ENCODE measurements at places on chromosomes 4 and X.

DNA sequence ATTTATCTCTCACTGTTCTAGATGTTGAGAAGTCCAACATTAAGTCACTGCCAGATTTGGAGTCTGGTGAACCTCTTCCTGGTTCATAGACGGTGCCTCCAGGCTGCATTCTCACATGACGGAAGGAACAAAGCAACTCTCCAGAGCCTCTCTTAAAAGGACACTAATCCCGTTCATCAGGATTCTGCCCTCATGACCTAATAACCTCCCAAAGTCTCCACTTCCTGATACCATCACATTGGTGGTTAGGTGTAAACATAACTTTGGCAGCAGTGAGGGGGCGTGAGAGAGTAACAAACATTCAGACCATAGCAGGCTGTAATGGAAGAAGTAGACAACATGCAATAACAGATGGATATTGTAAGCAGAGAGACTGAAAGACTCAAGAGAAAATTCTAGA, 388.6 kb downstream of the PDHA2 start:
- DNase-seq = no peak

DNA sequence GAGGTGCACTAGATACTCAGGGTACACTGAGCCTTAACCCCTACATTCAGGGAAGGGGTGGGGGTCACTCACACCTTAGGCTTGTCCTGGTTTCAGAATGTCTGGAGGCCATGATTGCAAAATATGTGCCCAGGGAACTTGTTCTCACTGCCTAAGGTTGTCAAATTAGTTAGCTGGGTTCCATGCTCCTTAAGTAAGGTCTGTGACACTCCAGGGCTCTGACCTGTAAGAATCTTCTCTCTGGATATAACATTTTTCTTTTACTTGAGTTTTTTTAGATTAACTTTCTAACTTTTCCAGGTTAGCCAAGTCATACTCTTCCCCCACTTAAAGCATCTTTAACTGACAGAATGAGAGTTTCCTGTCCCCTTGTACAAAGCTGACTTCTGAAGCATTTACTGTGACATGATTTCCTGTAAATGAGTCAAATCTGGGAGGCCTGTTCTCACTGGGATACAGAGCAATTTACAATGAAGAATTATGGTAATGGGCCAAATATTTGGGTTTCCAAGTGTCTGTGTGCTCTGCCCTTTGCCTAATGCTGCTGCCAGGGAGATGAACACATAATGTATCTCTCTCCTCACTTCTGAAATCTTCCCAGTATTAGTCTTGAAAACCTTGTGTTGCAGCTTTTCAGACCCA, 101.7 kb downstream of the GATB start:
- DNase-seq = no peak

- DNase-seq = no peak
These were observed 13.0 kb downstream of the SH3BP2 start for GRCh38 chr4:2805712-2806389.

GRCh38 chrX:87664381-87664780, 146.8 kb downstream of the KLHL4 start:
- no peak for DNase-seq

DNA sequence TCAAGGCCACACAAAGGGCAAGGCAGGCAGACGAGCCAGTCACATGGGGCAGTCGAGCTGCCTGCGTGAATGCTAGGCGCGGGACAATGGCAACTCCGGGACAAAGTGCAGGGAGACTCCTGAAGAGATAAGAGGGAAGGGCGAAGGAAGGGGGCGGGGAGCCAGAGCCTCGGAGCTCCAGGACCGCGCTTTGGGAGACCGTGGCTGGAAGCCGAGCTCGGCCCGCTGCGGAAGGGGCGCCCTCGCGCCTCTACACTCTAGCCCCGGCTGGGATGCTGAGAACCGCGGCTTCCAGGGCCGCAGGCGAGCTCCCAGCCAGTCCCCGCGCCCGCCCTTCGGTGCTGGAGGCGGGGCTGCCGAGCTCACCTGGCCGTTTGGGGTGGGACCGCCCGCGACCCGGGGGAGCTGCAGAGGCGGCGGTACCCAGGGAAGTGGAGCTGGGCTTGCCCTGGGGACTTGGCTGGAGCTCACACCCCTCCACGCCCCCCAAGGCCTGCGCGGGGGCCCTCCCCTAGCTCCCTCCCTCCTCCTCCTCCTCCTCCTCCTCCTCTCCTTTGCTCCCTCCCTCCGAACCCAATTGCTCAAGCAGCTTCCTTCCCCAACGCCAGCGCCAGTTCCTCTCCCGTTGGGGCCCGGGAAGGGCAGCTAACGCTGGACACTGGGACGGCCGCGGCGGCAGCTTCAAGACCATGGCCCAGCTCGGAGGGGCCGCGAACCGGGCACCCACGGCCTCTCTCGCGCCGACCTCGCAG, at the start of gene SOWAHD:
Gene SOWAHD, plus strand, starts transcription at position 610 of the 752 bp plus-strand sequence. Its CDS starts 80 bp downstream, at position 690.
- no peak for DNase-seq

DNA sequence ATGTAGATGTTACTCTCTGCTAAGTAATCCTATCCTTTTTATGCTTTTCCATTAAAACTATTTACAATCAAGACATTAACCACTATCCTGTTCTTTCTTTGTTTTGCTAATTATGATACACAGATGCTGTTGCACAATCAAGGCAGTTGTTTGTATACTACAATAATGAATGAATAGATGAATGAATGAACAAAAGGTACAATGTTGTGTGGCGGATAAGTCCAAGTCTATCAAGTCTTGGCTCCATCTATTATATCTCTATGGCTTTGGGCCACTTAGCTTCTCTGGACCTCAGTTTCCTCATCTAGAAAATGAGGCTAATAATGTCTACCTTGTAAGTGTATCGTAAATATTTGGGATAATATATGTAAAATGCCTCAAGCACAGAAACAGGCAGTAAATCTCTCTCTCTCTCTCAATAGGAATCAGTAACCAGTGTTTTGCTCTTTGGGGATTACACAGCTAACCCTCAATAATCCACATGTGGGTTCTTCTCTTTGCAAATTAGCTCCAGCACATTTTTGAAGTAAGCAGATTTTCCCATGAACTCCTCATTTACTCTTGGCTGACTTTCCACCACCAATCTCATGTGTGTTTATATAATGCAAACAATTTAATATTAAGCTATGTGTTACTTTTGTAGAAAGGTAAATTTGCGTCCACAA, 27.8 kb upstream of the TSPAN5 start:
- DNase-seq = no peak

DNA sequence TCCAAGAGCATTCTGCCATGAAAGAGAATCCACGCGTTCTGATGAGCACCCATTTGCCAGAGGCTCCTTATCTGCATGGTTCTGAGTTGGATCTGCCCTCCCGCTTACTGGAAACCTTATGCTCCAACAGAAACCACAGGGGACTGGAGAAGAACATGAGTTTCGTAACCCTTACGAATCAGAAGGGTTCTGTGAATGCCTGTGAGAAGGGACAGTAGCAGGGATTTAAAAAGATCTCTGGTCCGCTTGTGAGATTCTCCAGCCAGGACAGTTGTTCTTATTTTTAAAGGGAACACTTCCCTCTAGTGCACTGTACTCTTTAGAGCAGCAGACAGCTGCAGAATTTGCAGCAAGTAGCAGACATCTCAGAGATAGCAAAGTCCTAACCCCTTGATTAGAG, 22.5 kb upstream of the CENPU start:
- DNase-seq = no peak

DNA sequence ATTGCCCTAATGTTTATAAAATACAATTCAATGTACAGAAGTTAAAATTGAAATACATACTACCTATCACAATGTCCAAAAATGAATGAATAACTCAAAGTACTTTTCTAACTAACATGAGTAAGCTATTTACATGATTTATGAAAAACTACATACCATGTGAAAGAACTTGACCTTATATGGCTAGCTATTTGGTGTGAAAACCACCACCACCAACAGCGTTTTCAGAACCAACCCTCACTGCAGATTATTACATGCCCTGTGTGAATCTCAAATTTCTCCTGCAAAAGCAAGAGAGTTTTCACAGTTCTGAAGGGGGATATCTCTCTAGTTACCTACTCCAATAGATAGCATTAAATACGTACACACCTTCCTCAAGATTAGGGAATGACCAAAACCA, 198.5 kb downstream of the SPATA18 start:
- no peak for DNase-seq

GRCh38 chrX:136080766-136081165, 66.6 kb upstream of the FHL1 start:
- no peak for DNase-seq

DNA sequence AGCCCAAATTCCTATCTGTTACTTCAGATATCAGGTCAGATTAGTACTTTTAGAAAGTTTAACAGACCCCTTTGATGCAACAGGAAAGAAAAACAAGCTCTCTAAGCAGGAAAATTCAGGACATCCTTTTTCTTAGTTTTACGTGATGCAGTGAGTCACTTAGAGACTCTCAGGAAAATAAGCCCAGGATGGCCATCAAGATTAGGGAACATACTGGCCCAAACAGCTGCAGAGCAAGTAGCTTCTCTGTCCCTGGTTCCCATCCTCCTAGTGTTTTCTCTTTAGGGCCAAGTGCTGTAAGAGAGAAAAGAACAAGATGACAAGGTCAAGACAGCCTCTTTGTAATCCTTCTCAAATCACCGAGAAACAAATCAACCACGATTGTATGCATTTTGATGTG, 219.1 kb downstream of the ZNF674 start:
- peak; percentile 12 for DNase-seq

GRCh38 chrX:150765782-150766350, 72.7 kb downstream of the MTMR1 start:
- no peak for DNase-seq

GRCh38 chr4:38119668-38120385, 159.6 kb downstream of the PTTG2 start:
- DNase-seq = peak; percentile 82

GRCh38 chrX:17475449-17476217, 100.6 kb downstream of the NHS start:
- DNase-seq = no peak
